ENCODE measurements at places on chromosomes 7 and 10.

GRCh38 chr10:104256335-104256961 is 1.8 kb downstream of the GSTO1 start:
- no peak for DNase-seq

GRCh38 chr10:124579011-124579399 is 117.4 kb downstream of the LHPP start:
- no peak for DNase-seq

GRCh38 chr7:45136106-45137060 is 21.2 kb upstream of the RAMP3 start:
- peak; percentile 40 for DNase-seq

GRCh38 chr7:126079151-126079550 is 1149.5 kb upstream of the POT1 start:
- no peak for DNase-seq

DNA sequence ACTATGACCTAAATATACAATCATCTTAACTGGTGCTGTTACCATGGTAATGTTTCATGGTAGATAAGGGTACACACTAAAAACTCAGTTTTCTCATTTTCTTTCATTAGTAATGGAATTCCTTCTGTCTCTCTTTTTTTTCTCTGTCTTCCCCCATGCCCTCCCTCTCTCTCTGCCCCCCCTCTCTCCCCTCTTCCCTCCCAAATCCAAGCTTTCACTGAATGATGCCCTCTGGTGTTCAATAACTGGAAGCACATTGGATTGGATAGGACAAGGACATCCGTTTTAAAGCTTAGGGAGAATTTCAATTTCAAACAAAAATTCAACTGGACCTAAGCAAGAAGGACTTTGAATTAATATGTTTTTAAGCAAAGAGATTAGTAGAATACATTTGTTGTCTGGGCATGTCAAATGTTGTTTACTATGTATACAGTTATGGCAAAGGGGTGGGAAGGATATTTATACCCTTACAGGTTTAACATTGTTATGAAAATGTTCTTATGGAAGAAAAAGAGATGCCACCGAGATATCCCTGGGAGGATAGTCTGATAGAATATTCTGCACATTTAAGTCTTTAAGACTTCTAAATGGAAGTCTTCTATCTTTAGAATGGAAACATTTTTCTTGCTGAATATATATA is 6.1 kb downstream of the CHRM2 start:
- DNase-seq: no peak

- DNase-seq: no peak
These were observed 472.1 kb downstream of the SEMA3D start for GRCh38 chr7:84714765-84715164.

Data from stimulated activated CD8-positive, alpha-beta memory T cell treated with anti-CD3 and anti-CD28 coated beads, Interleukin-2, amount 100 ng/mL, for 1 hour (primary cell).